Activated CD4-positive, CD25-positive, alpha-beta regulatory T cell (primary cell): ENCODE measurements at places on chromosomes 7 and 10.

GRCh38 chr7:65001291-65001814 is 5.1 kb downstream of the ERV3-1 start:
- DNase-seq, result no peak

GRCh38 chr10:97499561-97500296 is 1.0 kb downstream of the UBTD1 start:
- no peak for DNase-seq

DNA sequence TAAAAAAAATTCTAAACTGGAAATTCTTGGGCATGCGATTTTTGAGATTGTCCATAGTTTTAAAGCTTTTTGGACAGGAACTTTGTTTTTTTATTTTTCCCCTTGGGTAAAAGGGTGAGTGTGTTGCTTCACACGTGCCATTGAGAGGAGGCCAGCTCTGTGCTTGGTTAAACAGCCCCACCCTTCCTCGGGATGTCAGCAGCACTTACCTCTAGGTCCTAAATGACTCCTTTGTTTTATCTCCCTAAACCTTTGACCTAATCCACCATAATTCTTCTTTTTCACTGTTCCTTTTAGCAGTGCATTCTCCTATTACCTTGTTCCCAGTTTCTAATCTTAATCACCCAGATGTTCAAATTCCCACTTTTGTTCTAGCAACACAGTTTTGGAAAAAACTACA is 83.5 kb downstream of the SEMA3D start:
- no peak for DNase-seq

DNA sequence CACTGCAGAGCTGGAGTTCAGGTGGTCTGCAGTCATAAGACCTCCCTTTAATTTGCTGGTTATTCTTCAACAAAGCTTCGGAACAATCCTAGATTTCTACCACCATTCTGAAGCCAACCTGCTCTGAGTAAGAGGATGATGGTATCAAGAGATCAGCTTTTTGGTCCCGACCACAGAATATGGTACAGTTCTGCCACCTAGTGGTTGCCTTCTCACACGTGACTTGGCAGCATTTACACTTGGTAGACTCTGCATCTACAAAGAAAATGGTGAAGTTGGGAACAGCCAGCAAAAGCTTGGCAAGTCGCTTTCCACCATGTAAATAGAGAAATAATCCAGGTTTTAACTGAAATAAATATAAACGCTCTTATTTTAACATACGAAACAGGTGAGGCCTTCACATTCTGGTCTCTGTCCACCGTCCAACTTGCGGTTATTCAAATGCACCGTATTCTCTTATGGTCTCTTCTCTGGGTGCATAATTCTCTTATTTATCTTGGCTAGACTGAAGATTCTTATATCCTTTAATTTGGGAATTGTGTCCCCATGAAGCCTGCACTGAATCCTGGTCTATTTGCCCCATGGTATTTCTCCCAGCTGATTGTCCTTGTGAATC is 173.9 kb upstream of the GRM3 start:
- no peak for DNase-seq

- DNase-seq, result no peak
These were observed 196.0 kb upstream of the TMEM72 start for GRCh38 chr10:44715136-44715535.
